ENCODE measurements at places on chromosomes 6 and 20.

GRCh38 chr6:91083211-91083610 is 496.3 kb upstream of the MAP3K7 start:
- no peak for DNase-seq

DNA sequence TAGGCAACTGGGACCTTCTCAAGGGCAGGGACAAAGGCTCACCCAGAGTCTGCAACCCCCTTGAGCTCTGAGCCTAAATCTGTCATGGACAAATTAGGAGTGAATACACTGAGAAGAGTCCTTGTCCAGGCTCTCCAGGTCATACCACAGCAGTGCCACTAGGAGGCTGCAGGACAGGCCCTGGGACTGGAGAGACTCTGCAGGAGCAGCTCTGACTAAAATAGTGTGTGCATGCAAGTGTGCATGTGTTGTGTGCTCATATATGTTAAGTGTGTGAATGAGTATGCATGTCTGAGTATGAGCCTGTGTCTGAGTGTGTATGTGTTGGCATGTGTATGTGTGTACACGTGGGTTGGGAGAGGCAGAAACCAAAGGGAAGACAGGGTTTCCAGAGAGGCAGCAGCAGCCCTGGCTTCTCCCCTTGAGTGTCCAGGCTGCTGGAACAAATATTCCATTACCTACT is 27.1 kb downstream of the MRPL14 start:
- DNase-seq = peak; percentile 37

DNA sequence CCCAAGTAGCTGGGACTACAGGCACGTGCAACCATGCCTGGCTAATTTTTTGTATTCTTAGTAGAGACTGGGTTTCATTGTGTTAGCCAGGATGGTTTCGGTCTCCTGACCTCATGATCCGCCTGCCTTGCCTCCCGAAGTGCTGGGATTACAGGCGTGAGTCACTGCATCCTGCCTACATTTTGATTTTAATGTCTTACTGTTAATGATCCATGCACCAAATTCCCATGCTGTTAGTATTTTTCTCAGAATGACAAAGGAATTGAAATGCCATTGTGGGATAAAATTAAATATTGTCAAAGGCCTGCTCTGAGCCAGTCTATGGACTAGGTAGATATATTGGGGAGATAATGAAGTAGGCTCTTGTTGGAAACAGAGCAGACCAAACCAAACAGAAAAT is 28.2 kb downstream of the CBFA2T2 start:
- DNase-seq = no peak

- DNase-seq = no peak
These were observed 114.3 kb upstream of the PLEKHG1 start for GRCh38 chr6:150485161-150485958.

GRCh38 chr6:151882206-151882605 is 74.7 kb downstream of the ESR1 start:
- no peak for DNase-seq

DNA sequence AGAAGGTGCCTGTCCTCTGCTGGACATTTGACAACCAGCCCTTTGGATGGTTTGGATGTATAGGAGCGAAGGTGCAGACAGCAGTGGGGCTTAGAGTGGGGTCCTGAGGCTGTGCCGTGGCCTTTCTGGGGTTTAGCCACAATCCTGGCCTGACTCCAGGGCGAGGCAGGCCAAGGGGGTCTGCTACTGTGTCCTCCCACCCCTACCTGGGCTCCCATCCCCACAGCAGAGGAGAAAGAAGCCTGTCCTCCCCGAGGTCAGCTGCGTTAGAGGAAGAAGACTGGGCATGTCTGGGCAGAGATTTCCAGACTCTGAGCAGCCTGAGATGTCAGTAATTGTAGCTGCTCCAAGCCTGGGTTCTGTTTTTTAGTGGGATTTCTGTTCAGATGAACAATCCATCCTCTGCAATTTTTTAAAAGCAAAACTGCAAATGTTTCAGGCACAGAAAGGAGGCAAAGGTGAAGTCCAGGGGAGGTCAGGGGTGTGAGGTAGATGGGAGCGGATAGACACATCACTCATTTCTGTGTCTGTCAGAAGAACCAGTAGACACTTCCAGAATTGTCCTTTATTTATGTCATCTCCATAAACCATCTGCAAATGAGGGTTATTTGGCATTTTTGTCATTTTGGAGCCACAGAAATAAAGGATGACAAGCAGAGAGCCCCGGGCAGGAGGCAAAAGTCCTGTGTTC is 1.3 kb upstream of the CDKN1A start:
- DNase-seq = no peak

DNA sequence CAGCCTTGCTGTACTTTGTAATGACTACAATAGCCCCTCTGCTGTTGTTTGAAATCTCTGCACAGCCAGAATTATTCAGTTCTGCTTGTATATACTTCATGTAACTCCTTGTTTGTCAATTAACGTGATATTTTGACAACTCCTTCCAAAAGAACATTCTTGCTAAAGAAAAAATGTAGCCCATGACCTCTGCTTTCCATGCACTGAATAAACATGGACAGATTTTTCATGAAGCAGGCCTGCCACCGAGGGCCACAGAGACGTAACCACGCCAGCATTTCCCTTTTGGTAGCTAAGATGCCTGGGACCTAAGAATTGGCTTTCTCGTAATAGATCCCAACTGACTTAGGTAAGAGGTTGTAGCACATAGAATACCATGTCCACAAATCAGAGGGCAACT is 135.9 kb downstream of the MYLK4 start:
- no peak for DNase-seq

GRCh38 chr20:1478566-1478965 is 11.9 kb upstream of the NSFL1C start:
- DNase-seq = no peak

- peak; percentile 71 for DNase-seq
These were observed 67.9 kb downstream of the ZHX3 start for GRCh38 chr20:41249411-41250281.

- no peak for DNase-seq
These were observed 71.2 kb upstream of the AFDN start for GRCh38 chr6:167755461-167755860.

DNA sequence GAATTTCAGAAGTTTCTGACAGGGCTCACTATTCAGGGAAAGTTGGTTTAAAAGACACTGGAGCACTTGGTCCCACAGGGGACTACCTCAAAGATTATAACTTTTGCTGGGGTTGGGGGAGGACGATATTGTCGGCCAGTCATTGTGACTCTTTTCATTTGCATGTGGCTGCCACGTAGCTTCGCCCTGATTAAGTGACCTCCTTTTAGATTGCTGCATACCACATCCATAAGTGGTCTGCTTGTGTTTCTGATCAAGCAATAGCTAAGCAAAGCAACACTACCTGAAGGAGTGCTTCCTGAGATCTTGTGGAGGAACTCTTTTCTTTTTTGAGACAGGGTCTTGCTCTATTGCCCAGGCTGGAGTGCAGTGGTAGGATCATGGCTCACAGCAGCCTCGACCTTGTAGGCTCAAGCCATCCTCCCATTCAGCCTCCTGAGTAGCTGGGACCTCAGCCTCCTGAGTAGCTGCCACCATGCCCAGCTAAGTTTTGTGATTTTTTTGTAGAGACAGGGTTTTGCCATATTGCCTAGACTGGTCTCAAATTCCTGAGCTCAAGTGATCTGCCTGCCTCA is 691.3 kb downstream of the EPM2A start:
- no peak for DNase-seq

DNA sequence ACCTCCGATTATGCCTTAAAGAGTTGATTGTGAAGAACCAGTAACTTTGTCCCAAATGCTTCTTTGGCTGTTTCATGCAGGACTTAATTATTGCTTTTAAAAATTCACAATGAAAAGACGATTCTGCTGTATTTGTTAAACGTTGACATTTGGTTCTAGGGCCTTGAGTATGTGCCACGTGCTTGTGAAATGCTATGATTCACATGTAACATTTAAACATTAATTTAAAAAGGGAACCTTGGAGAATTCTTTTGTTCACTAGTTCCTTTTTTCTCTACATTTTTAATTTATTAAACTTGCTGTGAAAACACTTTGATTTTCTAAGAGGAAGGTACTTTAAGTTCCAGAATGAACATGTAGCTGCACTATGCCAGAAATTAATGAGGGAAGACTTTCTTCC is 9.5 kb downstream of the GZF1 start:
- DNase-seq = no peak

GRCh38 chr6:7833751-7834070 is 76.9 kb downstream of the TXNDC5 start:
- no peak for DNase-seq

GRCh38 chr6:21811484-21811883 is 217.9 kb downstream of the SOX4 start:
- DNase-seq = no peak

GRCh38 chr6:71107911-71108420 is 151.1 kb upstream of the B3GAT2 start:
- DNase-seq = no peak

DNA sequence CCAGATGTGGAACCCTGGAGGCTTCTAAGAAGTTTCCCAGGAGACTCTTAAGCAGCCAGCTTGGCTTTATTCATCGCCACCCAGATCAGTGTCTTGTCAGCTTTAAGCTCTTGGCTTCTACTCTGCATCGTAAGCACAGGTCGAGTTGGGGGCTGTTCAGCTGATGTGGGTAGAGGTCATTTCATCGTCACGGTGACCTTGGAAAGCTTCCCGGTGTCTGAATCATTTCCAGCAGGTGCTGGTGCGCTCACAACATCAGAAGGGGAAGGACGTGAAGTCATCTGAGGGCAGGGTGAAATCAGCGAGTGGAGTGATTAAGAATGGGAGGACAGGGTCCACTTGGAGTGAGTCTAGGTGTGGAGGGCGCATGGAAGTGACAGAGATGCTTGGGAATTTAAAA is 112.6 kb downstream of the SASH1 start:
- DNase-seq = no peak

DNA sequence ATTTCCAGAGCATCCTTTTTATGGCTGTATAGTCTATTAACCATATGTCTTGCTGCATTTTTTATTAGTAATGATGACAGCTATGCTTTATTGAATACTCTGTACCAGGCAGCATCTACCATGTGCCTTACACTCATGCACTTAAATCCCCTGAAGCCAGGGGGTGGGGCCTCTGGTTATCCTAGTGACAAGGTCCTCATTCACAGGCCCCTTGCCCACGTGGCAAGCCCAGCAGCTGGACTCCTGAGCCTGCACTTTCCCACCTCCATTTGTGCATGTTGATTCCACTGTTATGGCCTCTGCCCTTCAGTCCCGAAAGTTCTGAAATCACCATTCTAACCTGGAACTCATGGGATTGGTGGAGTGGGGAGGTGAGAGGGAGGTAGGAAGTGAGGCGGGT is 22.3 kb downstream of the ACTR5 start:
- no peak for DNase-seq

DNA sequence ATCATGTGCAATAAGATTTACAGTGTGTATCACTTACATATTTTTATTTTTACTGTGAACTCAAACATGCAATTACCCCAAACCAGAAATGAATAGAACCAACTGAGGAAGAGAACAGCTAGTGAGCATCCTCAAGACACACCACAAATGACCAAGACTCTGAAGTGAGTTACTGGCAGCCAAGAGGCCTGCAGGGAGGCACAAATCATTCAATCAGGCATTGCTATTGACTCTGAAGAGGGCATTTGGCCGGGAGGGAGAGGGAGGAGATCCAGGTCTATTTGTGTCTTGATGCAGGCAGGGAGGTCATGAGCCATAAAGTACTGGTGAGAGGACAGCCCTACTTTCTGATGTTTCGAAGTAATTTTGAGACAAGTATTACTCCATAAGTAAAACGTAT is 257.7 kb downstream of the BCKDHB start:
- DNase-seq = no peak

- no peak for DNase-seq
These were observed 308.2 kb downstream of the FARS2 start for GRCh38 chr6:5569491-5569890.

DNA sequence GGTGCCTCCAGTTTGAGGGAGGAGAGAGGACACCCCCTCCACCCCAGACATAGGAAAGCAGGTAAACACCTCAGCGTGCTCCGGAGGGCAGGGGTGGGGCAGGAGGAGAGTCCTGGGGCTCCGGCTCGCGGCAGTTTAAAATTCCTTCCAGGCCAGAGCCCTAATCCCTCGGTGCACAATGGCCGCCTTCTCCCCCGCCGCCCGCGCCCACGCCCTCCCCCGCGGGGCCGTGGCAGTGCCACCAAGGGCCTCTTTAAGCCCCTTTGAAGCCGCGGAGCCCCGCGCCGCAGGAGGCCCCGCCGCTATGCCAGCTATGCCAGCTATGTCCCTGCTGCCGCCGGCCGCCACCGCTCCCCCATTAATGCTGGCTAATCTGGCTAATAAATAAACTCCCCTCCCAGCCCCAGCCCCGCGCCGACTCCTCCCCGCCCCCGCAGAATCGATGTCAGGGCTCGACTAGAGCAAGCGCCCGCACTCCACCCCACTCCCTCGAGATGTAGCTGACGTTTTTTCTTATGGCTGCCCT is 125.1 kb downstream of the MRPL14 start:
- DNase-seq = peak; percentile 84

- peak; percentile 5 for DNase-seq
These were observed 52.9 kb upstream of the BHLHE23 start for GRCh38 chr20:63059684-63060056.

DNA sequence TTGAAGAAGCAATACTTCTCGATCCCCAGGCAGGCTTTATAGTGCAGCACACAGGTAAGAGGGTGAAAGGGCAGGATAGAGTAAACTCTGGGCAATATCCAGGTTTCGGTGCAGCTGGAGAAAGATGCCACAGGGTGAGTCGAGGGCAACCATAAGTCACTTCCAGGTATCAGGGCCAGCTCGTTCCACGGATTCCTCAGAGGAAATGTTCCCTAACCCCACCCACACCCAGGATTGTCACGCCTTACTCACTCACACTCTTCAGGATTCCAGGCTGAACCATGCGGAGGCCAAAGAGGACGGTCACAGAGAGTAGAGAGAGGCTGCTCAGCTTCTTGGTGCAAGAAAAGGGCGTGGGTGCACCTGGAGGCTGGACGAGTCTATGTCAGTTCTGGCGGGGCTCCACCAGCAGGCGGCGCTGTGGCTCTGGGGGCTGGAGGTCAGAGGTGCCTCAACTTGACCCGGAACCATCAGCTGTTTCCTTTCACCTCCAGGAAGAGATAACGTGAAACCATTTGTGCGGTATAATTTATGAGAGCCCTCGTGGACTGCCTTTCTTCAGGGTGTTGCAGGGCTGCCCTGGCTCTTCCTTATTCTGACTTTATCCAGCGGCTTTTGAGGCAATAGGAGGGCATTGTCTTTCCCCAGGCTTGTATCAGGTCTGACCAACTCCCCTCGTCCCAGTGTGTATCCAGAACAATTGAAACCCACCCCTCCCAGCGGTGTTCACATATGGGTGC is 14.5 kb upstream of the WFDC12 start:
- peak; percentile 95 for DNase-seq

DNA sequence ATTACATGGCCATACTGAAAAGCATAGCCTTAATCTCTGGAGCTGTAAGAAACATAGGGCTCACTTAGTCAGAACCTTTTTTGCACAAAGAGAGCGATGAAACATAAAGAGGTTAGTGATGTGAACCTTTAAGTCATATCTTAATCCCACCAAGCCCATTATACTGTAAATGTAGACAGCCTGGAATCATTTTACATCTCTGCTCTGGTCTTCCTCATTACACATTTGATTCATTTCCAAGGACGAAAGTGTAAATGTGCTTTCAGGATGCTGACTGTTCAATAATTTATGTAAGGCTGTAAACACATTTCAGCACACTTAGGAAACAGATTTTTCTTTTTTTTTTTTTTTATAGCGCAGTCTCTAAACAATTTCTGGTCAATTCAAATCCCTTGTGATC is 131.3 kb upstream of the B3GAT2 start:
- DNase-seq = no peak

Data from WTC11 (cell line).